ENCODE measurements at places on chromosomes 13 and 19. TPM values are rescaled to one million over a fixed set of nuclear protein-coding genes. Genes with fewer than 3 reads are reported as not detected.
A peak's percentile ranks its signal among the peaks of the same experiment; 100 is the strongest.

Gene NLRP9
- polyA plus RNA-seq: not detected

DNA sequence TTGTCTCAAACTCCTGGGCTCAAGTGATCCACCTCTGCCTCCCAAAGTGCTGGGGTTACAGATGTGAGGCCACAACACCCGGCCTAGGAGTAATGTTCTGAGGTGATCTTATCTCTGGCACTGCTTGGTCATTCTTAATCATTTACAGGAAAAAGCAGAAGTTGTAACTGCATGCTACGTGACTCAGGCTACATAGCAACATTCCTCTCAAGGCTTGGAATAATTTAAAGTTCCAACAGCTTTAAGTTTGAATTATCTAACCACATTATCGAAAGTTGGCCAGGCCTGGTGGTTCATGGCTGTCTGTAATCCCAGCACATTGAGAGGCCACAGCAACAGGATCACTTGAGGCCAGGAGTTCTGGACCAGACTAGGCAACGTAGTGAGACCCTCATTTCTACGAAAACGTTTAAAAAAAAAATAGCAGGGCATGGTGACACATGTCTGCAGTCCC, 3.9 kb upstream of the B9D2 start:
- H3K27me3 ChIP-seq: no peaks in the 10 kb centered on the region
- no peak overlapping the region for H3K4me3 ChIP-seq
- peaks cover 26% of the 10 kb centered on the region for H3K4me1 ChIP-seq
- peak overlapping the region; percentile 76 for H3K27ac ChIP-seq
- H3K36me3 ChIP-seq: no peaks in the 10 kb centered on the region

- no peak for DNase-seq
- H3K27me3 ChIP-seq: peaks cover 10% of the 10 kb centered on the region
- no peak overlapping the region for H3K27ac ChIP-seq
- no peak overlapping the region for H3K4me3 ChIP-seq
- peaks cover 34% of the 10 kb centered on the region for H3K4me1 ChIP-seq
Measured at GRCh38 chr19:43778651-43779050, 2.1 kb downstream of the KCNN4 start.

DNA sequence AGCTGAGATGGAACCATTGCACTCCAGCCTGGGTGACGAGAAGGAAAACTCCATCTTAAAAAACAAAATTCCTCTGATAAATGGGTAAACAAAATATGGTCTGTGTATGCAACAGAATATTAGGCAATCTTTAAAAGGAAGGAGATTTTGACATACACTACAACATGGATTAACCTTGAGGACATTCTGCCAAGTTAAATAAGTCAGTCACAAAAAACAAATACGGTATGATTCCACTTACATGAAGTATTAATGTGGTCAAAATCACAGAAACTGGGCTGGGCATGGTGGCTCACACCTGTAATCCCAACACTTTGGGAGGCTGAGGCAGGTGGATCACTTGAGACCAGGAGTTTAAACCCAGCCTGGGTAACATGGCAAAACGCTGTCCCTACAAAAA, 3.0 kb upstream of the ZNF444 start:
- DNase-seq: no peak
- H3K4me3 ChIP-seq: no peak overlapping the region
- peaks cover 21% of the 10 kb centered on the region for H3K4me1 ChIP-seq
- no peak overlapping the region for H3K27ac ChIP-seq

DNA sequence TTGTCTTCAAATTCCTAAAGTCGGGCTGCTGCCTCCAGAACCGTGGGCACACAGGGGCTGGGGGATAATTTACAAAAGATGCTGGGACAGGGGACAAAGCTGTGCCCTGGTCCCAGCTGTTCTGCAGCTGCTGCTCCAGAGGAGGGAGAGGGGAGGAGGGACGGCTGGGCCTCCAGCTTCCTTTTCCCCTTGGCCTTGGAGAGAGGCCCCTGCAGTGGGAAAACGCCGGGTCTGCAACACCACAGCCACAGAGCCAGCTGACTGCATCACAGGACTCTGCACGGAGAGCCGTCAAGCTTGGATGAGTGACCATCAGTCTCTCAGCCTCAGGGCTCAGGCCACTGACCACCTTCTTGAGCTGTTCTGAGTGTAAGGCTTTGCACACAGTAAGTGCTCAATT, 6.1 kb downstream of the DOCK6 start:
- H3K4me1 ChIP-seq: peaks cover 5% of the 10 kb centered on the region
- peak overlapping the region; percentile 29 for H3K27ac ChIP-seq
- no peaks in the 10 kb centered on the region for H3K27me3 ChIP-seq
- peaks cover 20% of the 10 kb centered on the region for H3K36me3 ChIP-seq

Gene SYCN
- polyA plus RNA-seq: not detected

Gene AP2S1
- polyA plus RNA-seq: 78.8 TPM

- no peaks in the 10 kb centered on the region for H3K27me3 ChIP-seq
- no peaks in the 10 kb centered on the region for H3K36me3 ChIP-seq
- H3K4me3 ChIP-seq: no peak overlapping the region
- no peak for DNase-seq
Measured at GRCh38 chr13:79792716-79793115, 311.8 kb downstream of the NDFIP2 start.

Gene C19orf85
- not detected for polyA plus RNA-seq

GRCh38 chr13:48316826-48317510, 13.4 kb downstream of the RB1 start:
- H3K36me3 ChIP-seq: peaks cover 18% of the 10 kb centered on the region
- H3K4me1 ChIP-seq: no peaks in the 10 kb centered on the region
- H3K27me3 ChIP-seq: no peaks in the 10 kb centered on the region
- H3K4me3 ChIP-seq: no peak overlapping the region
- DNase-seq: no peak

DNA sequence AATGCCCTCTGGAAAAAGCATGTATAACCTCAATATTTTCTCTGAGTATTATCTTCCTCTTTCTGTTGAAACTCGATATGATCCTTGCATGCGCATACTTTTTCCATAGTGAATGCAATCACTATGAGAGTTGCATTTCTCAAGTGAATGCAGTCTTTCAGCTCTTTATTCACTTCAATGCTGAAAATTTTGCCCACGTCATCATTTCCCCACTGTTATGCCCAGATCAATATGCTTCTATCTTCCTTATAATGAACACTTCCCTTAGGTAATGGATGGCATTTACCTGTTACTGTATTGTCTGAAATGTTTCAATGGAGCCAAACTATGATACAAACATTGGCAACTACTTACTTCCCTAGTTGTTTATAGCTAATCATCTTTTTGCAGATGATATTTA, 866.6 kb upstream of the SLITRK6 start:
- no peak for DNase-seq
- H3K4me3 ChIP-seq: no peak overlapping the region
- no peak overlapping the region for H3K27ac ChIP-seq

DNA sequence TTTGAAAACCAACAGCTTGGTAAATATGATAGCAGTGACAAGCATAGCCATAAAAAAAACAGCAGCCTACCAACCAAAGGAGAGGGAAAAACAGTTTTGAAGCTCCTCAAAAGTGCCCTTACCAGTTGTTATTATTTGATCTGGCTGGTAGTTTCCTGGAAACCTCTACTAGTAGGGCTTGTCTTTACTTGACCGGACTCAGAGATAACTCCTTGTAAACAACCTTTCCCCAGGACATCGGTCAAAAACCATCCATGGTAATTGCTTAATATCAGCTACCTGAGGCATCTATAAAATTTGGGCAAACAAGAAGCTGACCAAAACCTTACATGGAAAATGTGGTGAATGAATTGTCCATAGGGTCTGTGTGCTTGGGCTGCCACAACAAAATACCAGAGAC, 210.9 kb downstream of the FGF14 start:
- H3K27ac ChIP-seq: no peak overlapping the region
- no peak overlapping the region for H3K4me3 ChIP-seq
- H3K27me3 ChIP-seq: no peaks in the 10 kb centered on the region
- H3K4me1 ChIP-seq: no peaks in the 10 kb centered on the region
- H3K36me3 ChIP-seq: no peaks in the 10 kb centered on the region
- DNase-seq: no peak

- H3K4me1 ChIP-seq: no peaks in the 10 kb centered on the region
- H3K27ac ChIP-seq: no peak overlapping the region
- H3K36me3 ChIP-seq: peaks cover 65% of the 10 kb centered on the region
Measured at GRCh38 chr13:113187263-113187669, 21.2 kb downstream of the PCID2 start.

Gene SPRED3
- 3.9 TPM for polyA plus RNA-seq

Gene PEAK3
- 0.15 TPM for polyA plus RNA-seq

Gene OR10H1
- polyA plus RNA-seq: not detected

GRCh38 chr13:50722440-50723125, 120.9 kb downstream of the DLEU7 start:
- H3K27me3 ChIP-seq: no peaks in the 10 kb centered on the region
- no peak overlapping the region for H3K4me3 ChIP-seq
- H3K4me1 ChIP-seq: no peaks in the 10 kb centered on the region
- H3K36me3 ChIP-seq: no peaks in the 10 kb centered on the region
- no peak for DNase-seq
- no peak overlapping the region for H3K27ac ChIP-seq

Gene FGF21
- polyA plus RNA-seq: not detected

Gene ATXN8OS
- polyA plus RNA-seq: 0.12 TPM

Gene CLEC11A
- 14.6 TPM for polyA plus RNA-seq

DNA sequence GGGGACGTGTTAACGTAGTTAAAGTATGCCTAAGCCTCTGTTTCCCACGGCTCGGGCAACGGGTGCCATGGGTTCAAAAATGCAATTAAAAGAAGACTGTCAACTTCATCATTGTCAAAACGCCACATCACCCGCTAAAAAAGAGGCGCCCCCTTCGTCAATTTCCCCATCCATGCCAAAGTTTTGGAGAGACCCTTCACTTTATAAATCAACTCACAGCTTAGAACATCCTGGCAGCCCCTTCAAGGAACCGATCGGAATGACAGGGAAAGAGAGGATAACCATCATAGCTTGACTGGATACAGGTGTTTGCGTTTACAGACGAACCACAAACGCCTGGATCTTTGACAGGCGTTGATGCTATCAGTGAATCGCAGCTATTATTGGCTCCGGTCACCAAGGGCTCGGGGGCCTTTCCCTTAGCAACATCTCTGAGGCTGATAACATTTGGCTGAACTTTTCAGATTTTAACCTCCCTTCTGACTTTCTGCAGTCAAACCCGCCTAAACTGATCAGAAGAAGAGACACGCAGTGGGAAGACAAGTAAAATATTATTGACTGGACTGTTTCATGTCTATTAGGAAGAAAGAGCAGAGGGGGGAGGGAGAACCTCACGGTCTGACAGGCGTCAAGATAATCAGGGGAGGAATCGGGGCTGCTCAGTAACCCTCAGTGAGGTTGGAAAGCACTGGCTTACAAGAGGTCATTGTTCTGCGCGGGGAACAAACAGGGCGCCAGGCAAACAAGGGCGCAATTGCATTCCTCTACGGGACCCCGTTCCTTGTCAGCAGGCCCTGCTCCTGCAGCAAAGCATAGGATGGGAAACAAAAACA, 322.5 kb upstream of the ZNF507 start:
- H3K36me3 ChIP-seq: no peaks in the 10 kb centered on the region
- no peaks in the 10 kb centered on the region for H3K4me1 ChIP-seq
- no peaks in the 10 kb centered on the region for H3K27me3 ChIP-seq

Gene OR7A10
- not detected for polyA plus RNA-seq

- no peaks in the 10 kb centered on the region for H3K36me3 ChIP-seq
- no peak overlapping the region for H3K27ac ChIP-seq
- H3K4me1 ChIP-seq: no peaks in the 10 kb centered on the region
- DNase-seq: no peak
- H3K27me3 ChIP-seq: no peaks in the 10 kb centered on the region
Measured at GRCh38 chr13:51778392-51778791, 25.6 kb downstream of the DHRS12 start.

DNA sequence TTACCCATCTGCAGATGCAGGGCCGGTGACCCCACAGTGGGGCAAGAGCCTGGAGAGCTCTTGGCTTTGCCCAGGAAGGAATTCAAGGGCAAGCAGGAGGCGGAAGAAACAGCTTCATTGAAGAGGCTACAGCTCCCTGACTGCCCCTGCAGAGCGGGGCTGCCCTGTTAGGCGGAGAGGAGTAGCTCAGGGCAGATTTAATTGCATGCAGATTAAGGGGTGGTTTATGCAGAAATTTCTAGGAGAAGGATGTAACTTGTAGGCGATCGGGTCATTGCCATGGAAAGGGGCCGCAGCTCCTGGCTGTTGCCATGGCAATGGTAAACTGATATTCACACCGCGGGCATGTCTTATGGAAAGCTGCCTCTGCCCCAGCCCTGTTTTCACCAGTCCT, 94.1 kb downstream of the ATP11A start:
- no peak for DNase-seq
- H3K27ac ChIP-seq: peak overlapping the region; percentile 12
- no peak overlapping the region for H3K4me3 ChIP-seq
- H3K4me1 ChIP-seq: peaks cover 4% of the 10 kb centered on the region
- H3K27me3 ChIP-seq: no peaks in the 10 kb centered on the region

DNA sequence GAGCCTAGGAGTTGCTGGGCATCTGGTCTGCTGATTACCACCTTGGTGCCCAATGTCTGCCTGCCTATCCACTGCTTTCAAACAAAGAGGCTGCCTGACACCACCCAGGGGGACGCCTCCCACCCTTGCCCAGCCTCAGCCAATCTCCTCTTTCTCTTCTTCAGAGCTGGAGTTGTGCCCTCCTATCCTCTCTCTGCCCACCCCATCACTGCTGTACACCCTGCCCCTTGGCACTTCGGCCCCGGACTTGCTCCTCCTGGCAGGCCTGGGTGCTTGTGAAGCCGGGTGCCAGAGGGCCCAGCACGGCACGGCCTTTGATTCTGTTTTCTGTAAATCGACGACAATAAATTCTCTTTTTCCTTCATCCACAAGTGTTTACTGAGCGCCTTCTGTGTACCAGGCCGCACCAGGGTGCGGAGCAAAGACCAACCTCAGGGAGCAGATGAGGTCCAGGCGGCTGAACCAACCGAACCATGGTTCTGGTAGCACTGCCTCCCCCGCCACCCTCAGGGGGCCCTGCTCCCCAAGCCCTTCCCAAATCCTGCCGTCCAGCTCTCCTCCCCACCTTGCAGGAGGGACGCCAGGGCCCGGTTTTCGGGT, 5.0 kb downstream of the RNF225 start:
- no peak for DNase-seq
- H3K27ac ChIP-seq: no peak overlapping the region
- H3K36me3 ChIP-seq: no peaks in the 10 kb centered on the region
- H3K27me3 ChIP-seq: peaks cover 25% of the 10 kb centered on the region

Gene CGB3
- not detected for polyA plus RNA-seq

Gene SIGLEC12
- polyA plus RNA-seq: 5.1 TPM

DNA sequence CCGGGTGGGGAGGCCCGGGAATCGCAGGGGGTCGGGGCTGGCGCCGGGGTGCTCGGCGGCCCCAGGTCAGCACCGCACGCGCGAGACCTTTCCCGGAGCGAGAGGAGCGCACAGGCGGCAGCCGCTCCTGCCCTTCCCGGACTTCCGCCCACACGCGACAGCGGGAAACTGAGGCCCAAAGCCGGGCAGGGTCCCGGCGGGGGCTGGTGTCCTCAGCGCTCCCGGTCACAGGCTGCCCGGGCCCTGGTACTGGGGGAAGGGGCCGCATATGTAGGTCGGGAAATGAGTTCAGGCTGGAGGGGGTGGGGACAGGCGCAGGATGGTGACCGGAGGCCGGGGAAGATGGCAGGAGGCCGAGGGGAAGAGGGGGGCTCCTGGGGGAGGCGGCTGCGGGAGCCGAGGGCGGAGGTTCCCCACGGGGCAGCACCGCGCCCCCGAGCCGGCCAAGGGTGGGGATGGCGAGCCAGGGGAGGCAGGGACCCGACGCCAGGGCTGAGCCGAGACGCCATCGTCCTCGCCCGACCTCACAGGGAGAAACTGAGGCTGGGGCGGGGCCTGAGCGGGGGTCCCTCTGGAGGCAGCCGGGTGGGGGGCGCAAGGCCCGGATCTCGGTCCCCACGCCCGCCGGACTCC, 662 bp downstream of the CBARP start:
- peak overlapping the region; percentile 53 for H3K4me3 ChIP-seq
- no peak overlapping the region for H3K27ac ChIP-seq

Data from large intestine (tissue), 12 donors.